ENCODE measurements at places on chromosomes 11 and 22. TPM values are rescaled to one million over a fixed set of nuclear protein-coding genes. Genes with fewer than 3 reads are reported as not detected.

The TNNT3 gene
- 0.41 TPM for total RNA-seq

The VPREB1 gene
- total RNA-seq: not detected

The SYT8 gene
- total RNA-seq: 3.5 TPM

DNA sequence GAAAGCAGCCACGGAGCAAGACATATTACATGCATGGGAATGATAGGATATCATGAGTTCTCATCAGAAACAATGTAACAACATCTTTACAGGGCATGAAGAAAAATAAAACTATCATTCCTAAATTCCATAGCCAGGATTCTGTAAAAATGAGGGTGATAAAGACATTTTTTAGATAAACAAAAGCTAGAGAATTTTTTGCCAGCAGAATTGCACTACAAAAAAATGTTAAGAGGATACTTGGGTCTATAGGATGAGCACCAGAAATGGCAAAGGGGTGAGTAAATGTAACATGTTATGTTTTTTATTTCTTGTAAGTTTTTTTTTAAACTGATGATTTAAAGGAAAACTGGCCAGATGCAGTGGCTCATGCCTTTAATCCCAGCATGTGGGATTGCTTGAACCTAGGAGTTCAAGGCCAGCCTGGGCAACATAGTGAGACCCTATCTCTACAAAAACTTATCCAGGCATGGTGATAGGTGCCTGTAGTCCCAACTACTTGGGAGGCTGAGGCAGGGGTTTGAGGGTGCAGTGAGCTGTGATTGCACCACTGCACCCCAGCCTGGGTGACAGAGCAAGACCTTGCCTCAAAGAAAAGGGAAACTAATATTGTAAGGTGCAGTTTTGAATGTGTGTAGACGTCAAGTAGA is 33.2 kb downstream of the TBX1 start:
- H3K27ac ChIP-seq: no peak overlapping the region
- no peak for DNase-seq
- H3K36me3 ChIP-seq: no peaks in the 10 kb centered on the region
- no peak overlapping the region for H3K4me3 ChIP-seq
- no peaks in the 10 kb centered on the region for H3K4me1 ChIP-seq
- H3K27me3 ChIP-seq: no peaks in the 10 kb centered on the region

DNA sequence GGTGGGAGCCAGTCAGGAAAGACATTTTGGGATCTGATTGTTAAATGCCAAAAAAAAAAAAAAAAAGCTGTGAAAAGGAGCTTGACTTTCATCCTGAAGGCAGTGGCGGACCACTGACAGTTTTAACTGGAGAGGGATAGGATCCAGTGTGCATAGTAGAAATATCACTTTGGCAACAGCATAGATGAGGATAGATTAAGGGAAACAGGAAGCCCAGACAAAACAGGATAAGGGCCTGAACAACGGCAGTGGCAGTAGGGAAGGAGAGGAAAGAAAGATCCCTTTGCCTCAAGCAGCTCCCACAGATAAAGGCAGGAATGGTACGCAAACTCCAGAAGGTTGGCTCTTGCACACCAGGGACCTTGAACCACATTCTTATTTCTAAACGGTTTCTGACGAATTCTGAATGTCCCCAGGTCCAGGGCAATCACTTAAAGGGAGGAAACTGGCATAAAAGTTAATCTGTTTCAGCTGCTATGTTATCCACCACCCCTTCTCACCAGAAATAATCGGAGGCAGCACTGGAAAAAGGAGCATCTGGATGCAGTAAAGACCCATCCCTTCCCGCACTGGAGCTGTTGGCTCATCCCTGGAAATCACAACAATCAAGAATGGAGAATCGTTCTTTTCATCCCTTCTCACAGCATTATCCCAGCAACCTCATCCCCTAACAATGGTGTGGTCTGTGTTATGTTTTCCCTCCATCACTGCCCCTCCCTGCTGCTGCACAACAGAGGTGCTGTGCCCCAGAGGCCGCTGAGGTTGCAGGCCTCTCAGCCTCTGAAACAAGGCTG is 99.1 kb downstream of the GAB2 start:
- H3K27me3 ChIP-seq: no peaks in the 10 kb centered on the region
- no peaks in the 10 kb centered on the region for H3K4me1 ChIP-seq
- no peaks in the 10 kb centered on the region for H3K36me3 ChIP-seq
- H3K27ac ChIP-seq: no peak overlapping the region

DNA sequence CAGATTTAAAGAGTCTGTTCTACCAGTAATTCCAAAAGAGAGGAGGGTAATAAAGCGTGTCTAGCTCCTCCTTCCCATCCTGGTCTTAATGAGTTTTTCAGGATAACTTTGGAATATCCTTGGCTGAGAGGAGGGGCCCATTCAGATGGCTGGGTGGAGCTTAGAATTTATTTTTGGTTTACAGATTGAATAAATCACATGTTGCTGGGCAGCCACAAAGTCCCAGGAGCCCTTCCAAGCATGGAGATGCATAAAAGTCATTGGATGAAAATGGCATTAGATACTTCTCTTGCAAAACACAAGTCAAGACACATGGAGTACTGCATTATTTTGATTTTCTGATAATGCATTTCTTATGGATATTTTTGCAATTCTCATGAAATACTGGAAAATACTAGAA is 139.0 kb downstream of the TRPC6 start:
- DNase-seq: no peak
- no peaks in the 10 kb centered on the region for H3K36me3 ChIP-seq
- no peak overlapping the region for H3K4me3 ChIP-seq
- H3K27ac ChIP-seq: no peak overlapping the region
- no peaks in the 10 kb centered on the region for H3K27me3 ChIP-seq

DNA sequence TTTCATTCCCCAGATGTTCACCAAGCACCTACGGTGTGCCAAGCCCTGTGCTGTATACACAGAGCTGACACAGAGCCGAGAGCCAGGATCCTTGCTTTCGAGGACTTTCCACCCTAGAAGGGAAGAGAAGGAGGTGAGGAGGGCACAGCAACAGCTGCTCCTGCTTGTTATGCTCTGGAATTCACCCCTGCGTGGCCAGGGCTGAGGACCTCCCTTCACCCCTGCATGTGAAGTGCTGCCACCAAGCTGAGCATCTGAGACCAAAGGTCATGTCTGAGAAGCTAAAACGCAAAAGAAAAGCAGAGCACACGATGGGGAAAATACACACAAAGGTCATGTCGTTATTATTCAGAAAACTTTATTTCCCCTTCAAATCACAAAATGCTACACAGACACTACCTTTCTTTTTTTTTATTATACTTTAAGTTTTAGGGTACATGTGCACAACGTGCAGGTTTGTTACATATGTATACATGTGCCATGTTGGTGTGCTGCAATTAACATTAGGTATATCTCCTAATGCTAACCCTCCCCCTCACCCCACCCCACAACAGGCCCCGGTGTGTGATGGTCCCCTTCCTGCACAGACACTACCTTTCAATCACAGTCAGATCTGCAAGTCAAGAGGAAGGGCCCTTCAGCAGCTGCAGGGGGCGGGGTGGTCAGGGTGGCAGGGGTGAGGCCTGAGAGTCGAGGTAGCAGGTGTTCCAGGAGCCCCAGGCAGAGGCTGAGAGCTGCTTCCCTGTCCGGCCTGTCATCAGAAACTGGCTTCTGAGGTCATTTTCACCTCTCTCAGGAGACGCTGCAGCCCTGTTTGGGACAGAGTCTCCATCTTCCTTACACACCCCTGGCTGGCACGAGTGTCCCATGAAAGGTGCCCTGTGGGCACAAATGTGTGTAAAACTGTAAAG is 40.1 kb upstream of the PRR5 start:
- DNase-seq: no peak
- no peaks in the 10 kb centered on the region for H3K27me3 ChIP-seq
- H3K4me3 ChIP-seq: no peak overlapping the region

GRCh38 chr11:47305734-47306483 is 36.0 kb downstream of the MADD start:
- DNase-seq: no peak
- H3K27me3 ChIP-seq: no peaks in the 10 kb centered on the region
- H3K36me3 ChIP-seq: peaks cover 2% of the 10 kb centered on the region
- H3K27ac ChIP-seq: no peak overlapping the region

DNA sequence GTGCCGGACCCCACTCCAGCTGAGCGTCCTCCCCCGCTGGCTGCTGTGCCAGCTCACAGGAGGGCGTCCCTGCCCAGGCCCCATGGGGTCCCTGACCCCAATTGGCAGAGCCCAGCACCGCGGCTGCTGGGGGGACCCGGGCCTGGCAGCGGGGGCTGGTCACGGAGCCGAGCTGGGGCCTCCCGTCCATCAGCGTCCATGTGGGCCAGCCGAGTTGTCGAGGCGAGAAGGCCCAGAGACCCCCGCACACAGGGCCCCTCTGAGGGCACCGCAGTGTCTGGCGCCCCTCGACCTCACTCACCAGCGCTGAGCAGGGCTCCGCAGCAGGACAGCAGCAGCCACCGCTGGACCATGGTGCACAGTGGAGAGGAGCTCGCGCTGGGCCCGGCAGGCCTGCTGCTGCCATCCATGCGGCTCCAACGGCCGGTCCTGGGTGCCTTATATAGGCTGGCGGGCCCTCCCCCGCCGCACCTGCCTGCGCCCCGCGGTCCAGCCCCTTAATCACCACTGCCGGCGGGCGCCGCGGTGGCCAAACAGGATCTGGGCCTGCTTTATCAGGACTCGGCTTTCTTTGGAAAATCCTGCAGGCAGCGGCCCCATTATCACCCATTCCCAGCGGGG is at the start of gene MUC6:
MUC6 (minus strand) TSS at position 416 of the 621 bp plus-strand sequence; CDS start at position 353, 63 bp downstream.
- no peaks in the 10 kb centered on the region for H3K36me3 ChIP-seq
- H3K4me1 ChIP-seq: peaks cover 38% of the 10 kb centered on the region
- no peak within 1 kb of the TSS for H3K27ac ChIP-seq
- no peaks in the 10 kb centered on the region for H3K27me3 ChIP-seq
- no peak within 1 kb of the TSS for H3K4me3 ChIP-seq

- no peak for DNase-seq
- H3K27me3 ChIP-seq: peaks cover 7% of the 10 kb centered on the region
- no peaks in the 10 kb centered on the region for H3K4me1 ChIP-seq
- no peaks in the 10 kb centered on the region for H3K36me3 ChIP-seq
These were observed 104.1 kb upstream of the MTNR1B start for GRCh38 chr11:92865352-92865751.

- H3K4me3 ChIP-seq: no peak overlapping the region
- no peaks in the 10 kb centered on the region for H3K36me3 ChIP-seq
- H3K27me3 ChIP-seq: no peaks in the 10 kb centered on the region
- no peak overlapping the region for H3K27ac ChIP-seq
These were observed 68.7 kb upstream of the RRM1 start for GRCh38 chr11:4025967-4026324.

- H3K4me3 ChIP-seq: no peak overlapping the region
- no peak for DNase-seq
- no peaks in the 10 kb centered on the region for H3K36me3 ChIP-seq
- H3K27me3 ChIP-seq: no peaks in the 10 kb centered on the region
- H3K27ac ChIP-seq: no peak overlapping the region
These were observed 68.6 kb downstream of the MICAL3 start for GRCh38 chr22:17955590-17956379.

GRCh38 chr11:126137136-126137535 is 74.3 kb downstream of the RPUSD4 start:
- H3K4me1 ChIP-seq: peaks cover 21% of the 10 kb centered on the region
- no peak overlapping the region for H3K27ac ChIP-seq
- no peak for DNase-seq
- H3K36me3 ChIP-seq: no peaks in the 10 kb centered on the region
- no peak overlapping the region for H3K4me3 ChIP-seq

DNA sequence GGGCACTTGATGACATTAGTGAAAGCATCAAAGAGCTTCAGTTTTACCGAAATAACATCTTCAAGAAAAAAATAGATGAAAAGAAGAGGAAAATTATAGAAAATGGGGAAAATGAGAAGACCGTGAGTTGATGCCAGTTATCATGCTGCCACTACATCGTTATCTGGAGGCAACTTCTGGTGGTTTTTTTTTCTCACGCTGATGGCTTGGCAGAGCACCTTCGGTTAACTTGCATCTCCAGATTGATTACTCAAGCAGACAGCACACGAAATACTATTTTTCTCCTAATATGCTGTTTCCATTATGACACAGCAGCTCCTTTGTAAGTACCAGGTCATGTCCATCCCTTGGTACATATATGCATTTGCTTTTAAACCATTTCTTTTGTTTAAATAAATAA is 10.6 kb downstream of the REXO2 start:
- peaks cover 15% of the 10 kb centered on the region for H3K36me3 ChIP-seq
- DNase-seq: no peak
- H3K4me1 ChIP-seq: no peaks in the 10 kb centered on the region
- no peak overlapping the region for H3K27ac ChIP-seq
- no peaks in the 10 kb centered on the region for H3K27me3 ChIP-seq

DNA sequence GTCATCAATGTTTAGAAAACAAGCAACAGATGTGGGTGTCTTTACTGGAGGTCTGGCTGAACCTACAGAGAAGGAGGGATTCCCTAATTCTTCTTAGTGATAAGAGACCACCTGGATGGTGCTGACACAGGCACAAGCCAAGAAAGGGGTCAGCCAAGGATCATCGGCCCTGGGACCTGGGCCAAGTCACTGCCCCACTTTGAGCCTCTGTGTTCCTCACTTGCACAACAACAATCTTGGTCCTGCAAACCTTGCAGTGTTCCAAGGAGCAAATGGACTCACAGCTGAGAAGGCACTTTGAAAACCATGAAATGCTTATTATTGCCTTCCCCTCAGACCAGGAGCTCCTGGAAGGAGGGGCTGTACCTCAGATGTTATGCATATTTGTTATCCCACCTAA is 7.0 kb upstream of the KCNE3 start:
- H3K4me1 ChIP-seq: no peaks in the 10 kb centered on the region
- H3K4me3 ChIP-seq: no peak overlapping the region
- peaks cover 2% of the 10 kb centered on the region for H3K27me3 ChIP-seq
- DNase-seq: no peak
- no peak overlapping the region for H3K27ac ChIP-seq

DNA sequence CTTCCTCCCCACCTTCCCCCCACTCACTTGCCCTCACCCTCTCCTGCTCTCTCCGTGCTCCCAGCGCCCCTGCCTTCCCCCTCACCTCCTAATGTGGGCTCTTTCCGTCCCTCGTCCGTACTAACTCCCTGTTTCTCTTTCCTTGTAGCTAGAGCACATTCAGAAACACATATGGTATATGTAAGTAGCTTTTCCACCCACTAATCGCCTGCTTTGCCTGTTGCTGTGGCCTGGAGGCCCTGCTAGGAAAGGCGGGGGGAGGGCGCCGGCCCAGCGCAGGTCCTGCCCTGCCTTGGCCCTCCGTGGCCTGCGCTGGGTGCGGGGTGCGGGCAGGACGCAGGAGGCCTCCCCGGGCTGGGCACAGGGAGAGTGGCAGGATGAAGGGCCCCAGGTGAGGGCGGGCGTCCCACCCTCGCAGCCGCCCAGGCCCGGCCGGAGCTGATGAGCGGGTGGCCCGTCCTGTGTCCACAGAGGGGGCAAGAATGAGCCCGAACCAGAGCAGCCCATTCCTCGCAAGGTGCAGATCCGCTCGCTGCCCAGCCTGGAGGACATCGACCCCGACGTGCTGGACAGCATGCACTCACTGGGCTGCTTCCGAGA is 41.7 kb downstream of the MOB2 start:
- no peaks in the 10 kb centered on the region for H3K27me3 ChIP-seq
- no peak overlapping the region for H3K4me3 ChIP-seq
- no peak for DNase-seq
- H3K36me3 ChIP-seq: no peaks in the 10 kb centered on the region

- no peaks in the 10 kb centered on the region for H3K36me3 ChIP-seq
- H3K4me3 ChIP-seq: no peak overlapping the region
- peaks cover 40% of the 10 kb centered on the region for H3K4me1 ChIP-seq
- no peak for DNase-seq
These were observed 14.9 kb downstream of the PACS1 start for GRCh38 chr11:66084821-66085475.

- H3K4me3 ChIP-seq: peak overlapping the region; percentile 83
- no peaks in the 10 kb centered on the region for H3K36me3 ChIP-seq
- H3K27ac ChIP-seq: peak overlapping the region; percentile 98
These were observed 805 bp upstream of the QSER1 start for GRCh38 chr11:32891657-32892354.

All from Panc1 (cell line).